ENCODE measurements at places on chromosomes 6 and 20.

DNA sequence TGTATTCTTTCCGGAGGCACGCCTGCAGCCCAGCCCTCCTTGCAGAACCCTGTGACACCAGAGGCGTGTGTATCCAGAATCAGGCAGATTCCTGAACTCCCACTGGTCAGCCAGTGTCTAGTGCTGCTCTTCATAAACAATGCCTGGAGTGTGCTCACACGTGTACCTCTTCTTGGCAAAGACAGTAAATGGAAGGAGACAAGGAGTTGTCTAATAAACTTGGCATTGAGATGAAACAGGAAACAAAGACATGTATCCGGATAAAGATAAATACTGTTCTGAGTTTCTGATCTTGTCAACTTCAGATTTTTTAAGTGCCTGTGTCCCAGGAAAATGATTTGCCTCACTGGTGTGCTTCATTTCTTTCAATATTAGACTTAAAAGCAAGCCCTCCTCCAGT, 1.7 kb downstream of the RPS6KA2 start:
- DNase-seq, result no peak

DNA sequence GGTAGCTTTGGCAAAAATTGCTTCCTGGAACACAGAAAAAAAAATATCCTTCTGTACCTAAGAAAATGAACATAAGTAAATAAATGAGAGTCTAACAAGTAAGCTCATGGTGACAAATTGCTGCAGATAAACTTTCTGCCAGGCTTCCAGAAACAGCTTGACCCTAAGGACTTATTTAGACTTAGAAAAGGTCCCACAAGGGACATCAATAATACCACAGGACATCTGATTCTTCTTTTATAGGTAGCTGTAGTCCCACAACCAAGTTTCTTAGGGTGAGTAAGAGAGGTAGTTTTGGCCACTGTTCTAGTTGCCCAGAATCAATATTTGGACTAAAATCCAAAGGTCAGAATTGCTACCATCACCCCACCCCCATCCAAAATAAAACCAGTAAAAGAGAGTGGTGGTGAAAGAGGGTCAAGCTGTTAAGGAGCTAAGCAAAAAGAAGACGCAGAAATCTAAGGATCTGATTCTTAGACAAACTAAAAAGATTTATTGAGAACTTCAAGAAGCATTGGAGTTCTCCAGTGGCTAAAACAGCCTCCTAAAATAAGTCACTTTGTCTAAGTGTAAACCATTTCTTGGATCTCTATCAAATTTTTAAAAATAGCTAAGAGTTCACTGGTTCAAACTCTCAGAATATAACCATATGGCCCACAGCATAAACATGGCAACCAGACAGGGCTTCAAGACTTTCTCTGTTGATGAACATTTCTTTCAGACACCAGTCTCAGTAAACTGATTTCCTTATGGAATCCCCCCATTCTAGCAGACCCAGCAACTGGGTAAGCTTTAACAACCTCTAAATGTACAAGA, 180.6 kb downstream of the PTPRK start:
- DNase-seq, result no peak

DNA sequence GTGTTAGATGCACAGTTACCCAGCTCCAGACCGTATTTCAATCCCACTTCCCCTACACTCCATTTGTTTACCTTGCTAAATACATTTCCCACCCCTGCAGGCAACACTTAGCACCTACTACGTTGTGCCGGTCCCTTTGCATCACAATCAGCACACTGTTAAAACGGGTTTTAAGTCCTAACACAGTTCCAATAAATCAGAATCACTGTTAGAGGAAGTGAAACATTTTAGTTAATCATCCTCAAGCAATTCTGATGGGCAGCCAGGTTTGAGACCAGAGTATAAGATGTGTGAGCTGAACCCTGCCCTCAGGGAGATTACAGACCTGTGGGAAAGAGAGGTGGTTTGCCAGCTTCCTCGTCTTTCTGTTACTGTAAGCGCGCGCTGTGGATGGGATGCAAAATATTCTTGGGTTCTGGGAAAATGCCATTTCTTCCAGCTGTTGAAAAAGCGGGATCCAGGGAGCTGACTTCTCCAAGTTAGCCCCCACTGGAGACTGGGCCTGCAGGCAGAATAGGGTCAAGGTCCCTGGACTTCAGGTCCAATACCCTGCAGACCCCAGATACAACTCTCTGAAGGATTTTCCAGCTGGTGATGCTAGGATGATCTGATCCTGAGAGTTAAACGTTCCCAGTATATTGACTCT, 3.1 kb downstream of the ZCCHC3 start:
- DNase-seq, result no peak

- DNase-seq, result no peak
Observed at GRCh38 chr20:4281258-4282055, 266.1 kb upstream of the RNF24 start.

- no peak for DNase-seq
Observed at GRCh38 chr20:3084283-3084985, at the start of gene AVP. Gene AVP, minus strand, starts transcription at chr20:3084724. Its CDS starts 50 bp downstream, at chr20:3084674.

GRCh38 chr6:56742122-56742791, 99.6 kb upstream of the DST start:
- no peak for DNase-seq

GRCh38 chr20:8853805-8854338, 215.0 kb upstream of the PLCB4 start:
- no peak for DNase-seq

DNA sequence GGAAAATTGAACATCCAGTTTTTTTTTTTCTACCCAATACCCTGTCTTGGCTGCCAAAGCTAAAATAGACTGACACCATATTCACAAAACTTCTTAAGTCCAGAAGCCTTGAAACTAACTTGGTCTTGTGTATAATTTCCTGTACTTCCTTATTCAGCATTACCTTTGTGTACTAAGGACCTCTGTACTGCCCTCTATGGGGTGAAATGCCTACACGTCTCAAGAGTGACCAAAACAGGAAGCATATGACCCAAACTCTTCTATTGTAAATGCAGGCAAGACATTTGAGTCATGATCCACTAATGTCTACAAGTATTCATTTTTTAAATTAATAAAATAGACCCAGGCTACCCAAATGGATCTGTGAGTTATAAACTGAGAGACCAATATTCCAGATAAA, 50.4 kb downstream of the HMGCLL1 start:
- no peak for DNase-seq

DNA sequence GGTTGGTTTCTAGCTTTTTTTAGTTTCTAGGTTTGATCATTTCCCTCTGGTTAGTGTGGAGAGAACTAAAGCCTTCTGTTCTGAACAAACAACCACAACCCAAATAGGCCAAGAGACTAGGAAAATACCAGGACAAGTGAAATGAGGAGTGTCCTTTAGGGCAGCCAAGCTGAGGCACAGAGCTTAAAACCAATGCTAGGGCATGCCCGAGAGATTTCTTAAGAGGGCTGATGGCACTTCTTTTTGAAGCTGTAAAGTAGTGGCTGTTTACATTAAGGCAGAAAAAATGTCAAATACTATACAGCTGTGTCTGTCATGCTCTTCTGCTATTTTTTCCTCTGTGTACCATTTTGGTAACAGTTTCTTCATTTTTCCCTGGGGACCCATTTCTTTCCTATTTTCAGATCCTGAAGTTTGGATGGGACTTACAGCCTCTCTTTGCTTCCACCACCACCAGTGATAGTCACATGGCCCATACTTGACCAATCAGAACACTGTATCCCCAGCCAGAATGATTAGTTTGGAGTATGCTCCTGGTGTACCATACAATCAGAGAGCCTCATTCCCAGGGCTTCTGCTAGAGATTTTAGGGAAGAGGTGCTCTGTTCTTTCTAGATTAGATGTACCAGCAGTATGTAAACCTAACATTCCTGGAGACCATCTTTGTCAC, 154.4 kb downstream of the BMP2 start:
- no peak for DNase-seq

DNA sequence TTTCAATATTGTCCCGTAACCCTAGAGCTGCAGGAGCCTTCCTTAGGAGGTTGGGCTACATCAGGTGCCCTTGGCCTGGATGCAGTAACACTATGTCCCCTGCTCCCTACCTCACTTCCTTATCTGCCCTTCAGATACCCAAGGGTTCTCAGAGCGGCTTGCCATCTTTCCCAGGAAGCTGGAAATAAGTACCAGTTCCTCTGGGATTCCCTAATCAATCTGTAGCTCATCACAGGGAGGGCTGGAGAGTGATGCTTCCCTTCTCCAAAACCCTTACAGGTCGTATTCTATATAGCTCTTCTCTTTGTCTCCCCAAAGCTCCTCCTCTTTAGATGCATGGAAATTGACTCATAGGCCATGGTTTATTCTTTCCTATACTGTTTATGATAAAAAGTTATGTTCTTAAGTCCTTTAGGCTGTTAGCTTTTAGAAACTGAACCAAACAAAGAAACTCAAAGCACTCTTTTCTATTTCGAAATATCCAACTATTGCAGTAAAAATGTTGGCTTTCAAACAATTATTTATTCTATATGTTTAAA, 4.2 kb downstream of the MYCT1 start:
- DNase-seq, result no peak

DNA sequence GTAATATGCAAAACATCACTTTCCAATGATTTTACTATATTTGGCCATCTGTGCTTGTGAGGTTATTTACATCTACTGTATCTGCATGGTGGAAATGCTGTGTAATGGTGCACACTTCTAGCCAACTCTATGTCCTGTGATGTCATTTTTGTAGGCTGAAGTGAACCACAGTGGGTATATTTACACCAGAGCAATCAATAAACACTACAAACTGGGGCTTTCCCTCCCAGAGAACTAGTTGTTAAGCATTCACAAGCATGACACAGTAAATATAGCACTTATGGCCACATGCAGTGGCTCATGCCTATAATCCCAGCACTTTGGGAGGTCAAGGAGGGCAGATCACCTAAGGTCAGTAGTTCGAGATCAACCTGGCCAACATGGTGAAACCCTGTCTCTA, 4.9 kb downstream of the SLC22A2 start:
- no peak for DNase-seq
